ENCODE measurements at places on chromosomes 5 and 9. TPM values are rescaled to one million over a fixed set of nuclear protein-coding genes. Genes with fewer than 3 reads are reported as not detected.

DNA sequence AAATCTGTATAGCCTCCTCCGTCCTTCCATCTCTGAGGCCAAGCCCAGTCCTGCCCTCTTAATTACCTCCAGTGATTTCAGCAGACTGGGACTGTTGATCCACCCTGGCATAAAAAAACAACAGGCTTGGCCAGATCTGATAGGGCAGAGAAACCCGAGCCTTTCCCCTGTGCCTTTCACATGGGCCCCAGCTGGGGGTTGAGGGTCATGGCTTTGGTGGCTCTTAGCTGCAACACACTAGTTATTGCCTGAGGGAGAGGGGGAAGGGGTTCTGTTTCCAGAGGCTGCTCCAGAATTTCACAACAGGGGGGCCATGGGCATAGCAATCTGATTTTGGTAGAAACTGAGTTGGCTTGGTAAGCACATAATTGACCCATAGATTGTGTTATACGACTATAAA, 21.2 kb upstream of the PANK3 start:
- DNase-seq: peak; percentile 40

- no peak for DNase-seq
Observed at GRCh38 chr5:143576711-143577484, 173.4 kb upstream of the NR3C1 start.

GABRA6 gene
- total RNA-seq: not detected

DNA sequence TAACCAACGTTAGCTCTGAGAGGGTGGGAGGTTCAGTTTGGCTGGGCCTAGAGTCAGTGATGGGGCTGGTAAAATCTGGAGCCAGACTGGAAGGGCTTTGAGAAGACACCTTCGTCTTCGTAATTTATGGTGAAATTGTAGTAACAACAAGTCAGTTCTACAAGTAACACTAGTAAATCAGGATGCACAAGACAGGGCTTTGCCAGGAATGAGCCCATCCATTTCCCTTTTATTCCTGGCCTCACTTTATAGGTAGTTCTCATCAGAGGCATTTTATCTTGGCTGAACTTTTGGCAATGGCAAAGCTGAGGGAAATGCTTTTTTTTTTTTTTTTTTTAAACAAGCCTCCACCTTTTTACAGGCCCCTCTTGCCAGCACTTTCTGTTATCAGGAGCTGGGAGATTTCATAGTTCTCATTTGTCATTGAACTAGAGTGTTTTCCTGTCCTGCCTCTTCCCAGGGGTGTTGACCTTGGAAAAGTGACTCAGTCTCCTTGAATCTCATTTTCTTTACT, 110.5 kb upstream of the KLF4 start:
- no peak for DNase-seq

- DNase-seq: peak; percentile 96
Observed at GRCh38 chr9:129626079-129626624, at the start of gene NTMT1. TSS of gene NTMT1 (plus strand) at chr9:129626163. CDS start at chr9:129632704, 6,541 bp downstream.

ICE1 gene
- total RNA-seq: 20.3 TPM

DNA sequence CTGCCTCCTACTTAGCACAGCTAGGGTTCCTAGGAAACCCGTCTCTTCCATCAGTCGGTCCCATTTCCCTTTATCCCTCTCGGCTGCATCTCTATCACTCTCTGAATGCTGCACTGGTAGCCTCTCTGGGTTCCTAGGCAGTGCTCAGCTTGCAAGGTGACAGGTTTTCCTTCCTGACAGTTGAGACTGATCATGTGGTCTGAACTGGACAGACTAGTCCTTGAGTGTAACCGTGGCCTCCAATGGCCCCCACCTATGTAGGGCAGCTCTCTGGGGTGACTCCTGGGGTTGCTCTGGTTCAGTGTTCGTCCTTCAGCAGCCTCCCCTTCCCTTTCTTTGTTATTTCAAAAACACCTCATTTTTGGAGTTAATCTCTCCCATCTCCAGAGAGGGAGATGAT, 3.8 kb downstream of the TMEM8B start:
- no peak for DNase-seq

IGIP gene
- total RNA-seq: 0.48 TPM

C9orf43 gene
- total RNA-seq: 0.42 TPM

DNA sequence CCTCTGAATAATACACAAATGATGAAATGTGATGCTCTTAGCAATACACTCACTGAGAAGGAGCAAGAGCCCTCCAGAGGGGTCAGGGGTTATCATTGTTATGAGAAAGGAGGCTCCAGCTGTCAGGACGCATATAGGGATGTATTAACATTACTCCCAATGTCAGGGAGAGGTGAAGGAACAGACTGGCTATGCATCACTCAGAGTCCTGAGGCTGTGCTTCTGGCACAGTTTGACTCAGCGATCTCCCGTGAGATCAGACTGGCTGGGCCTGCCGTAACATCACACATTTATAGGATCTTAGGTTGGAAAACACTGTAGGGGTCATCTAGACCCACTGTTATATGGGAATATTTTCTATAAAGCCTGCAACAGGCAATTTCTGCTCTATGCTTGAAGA, 226.5 kb upstream of the GLRA1 start:
- DNase-seq: no peak

CCDC187 gene
- not detected for total RNA-seq

DNA sequence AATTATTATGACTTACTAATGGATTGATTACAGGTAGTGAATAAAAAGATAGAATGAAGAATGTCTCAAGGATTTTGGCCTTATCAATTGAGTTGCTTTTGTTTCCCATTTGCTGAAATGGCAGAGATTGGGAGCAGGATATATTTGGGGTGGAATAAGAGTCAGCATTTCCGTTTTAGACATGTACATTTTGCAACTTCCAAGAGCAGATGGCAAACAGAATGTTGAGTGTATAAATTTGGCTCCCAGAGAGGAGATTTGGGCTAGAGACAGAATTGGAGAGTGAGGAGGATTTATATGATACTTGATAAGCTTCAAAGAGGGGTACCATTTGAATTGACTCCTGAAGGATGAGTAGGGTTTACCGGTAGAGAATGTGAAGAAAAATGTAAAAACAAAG, 437.9 kb upstream of the PAPPA start:
- no peak for DNase-seq

DNA sequence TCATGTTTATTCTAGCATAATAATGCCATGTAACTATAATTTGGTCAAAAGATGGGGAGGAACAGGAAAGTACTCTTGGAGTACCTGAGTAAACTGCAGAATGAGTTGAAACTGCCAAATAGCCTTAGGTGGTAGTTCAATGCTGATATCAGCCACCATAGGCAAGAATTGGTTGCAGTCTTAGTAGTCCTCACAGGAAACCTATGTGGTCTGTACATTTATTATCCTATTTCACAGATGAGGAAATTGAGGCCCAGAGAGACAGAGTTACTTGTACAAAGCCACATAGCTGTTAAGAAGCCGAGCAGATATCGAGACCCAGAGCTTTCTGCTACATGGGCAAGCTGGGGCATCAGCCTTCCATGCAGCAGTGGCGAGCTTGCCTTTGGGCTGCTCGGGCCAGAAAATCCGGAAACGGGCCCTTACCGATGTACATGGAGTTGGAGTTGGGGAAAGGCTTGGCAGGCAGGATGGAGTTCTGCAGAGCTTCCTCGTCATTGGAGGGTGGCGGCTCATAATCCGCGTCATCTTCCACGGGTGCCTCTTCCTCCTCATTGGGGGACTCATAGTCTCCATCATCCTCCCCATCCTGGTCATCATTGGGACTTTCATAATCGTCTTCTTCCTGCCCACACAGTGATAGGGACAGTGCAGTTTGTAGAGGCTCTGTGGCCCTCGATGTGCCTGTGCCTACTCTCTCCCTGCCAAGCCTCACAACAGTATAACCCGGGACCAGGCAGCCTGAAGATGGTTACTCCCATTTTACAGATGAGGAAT, 27.1 kb downstream of the LCP2 start:
- DNase-seq: no peak

FUT7 gene
- not detected for total RNA-seq

- no peak for DNase-seq
Observed at GRCh38 chr9:38765101-38765500, 45.2 kb upstream of the FAM240B start.

GRCh38 chr9:128225770-128226411, 22.7 kb downstream of the DNM1 start:
- no peak for DNase-seq

- no peak for DNase-seq
Observed at GRCh38 chr9:22154064-22154463, 145.0 kb upstream of the CDKN2B start.

All from H7 (cell line).